ENCODE measurements at places on chromosomes 5 and 9. TPM values are rescaled to one million over a fixed set of nuclear protein-coding genes. Genes with fewer than 3 reads are reported as not detected.

GRCh38 chr5:173012882-173013281 is 29.3 kb downstream of the ATP6V0E1 start:
- peaks cover 17% of the 10 kb centered on the region for H3K4me1 ChIP-seq
- no peak overlapping the region for H3K27ac ChIP-seq
- no peak for DNase-seq
- H3K27me3 ChIP-seq = no peaks in the 10 kb centered on the region
- no peak overlapping the region for H3K4me3 ChIP-seq

DNA sequence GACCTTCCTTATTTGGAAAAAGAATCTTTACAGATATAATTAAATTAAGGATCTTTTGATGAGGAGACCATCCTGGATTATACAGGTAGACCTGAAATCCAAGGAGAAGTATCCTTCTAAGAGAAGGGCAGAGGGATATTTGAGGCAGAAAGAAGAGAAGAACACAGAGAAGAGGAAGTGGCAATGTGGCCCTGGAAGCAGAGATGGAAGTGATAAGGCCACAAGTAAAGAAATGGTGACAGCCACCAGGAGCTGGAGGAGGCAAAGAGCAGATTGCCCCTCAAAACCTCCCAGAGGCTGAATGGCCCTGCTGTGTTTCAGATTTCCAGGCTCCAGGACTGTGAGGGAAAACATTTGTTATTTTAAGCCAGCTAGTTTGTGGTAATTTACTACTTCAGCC is 93.0 kb upstream of the ANKRD55 start:
- no peak for DNase-seq
- H3K27ac ChIP-seq = no peak overlapping the region
- H3K27me3 ChIP-seq = no peaks in the 10 kb centered on the region

- H3K4me3 ChIP-seq = no peak overlapping the region
- H3K36me3 ChIP-seq = no peaks in the 10 kb centered on the region
- no peak for DNase-seq
Observed at GRCh38 chr5:81789033-81789432, 38.1 kb upstream of the SSBP2 start.

DNA sequence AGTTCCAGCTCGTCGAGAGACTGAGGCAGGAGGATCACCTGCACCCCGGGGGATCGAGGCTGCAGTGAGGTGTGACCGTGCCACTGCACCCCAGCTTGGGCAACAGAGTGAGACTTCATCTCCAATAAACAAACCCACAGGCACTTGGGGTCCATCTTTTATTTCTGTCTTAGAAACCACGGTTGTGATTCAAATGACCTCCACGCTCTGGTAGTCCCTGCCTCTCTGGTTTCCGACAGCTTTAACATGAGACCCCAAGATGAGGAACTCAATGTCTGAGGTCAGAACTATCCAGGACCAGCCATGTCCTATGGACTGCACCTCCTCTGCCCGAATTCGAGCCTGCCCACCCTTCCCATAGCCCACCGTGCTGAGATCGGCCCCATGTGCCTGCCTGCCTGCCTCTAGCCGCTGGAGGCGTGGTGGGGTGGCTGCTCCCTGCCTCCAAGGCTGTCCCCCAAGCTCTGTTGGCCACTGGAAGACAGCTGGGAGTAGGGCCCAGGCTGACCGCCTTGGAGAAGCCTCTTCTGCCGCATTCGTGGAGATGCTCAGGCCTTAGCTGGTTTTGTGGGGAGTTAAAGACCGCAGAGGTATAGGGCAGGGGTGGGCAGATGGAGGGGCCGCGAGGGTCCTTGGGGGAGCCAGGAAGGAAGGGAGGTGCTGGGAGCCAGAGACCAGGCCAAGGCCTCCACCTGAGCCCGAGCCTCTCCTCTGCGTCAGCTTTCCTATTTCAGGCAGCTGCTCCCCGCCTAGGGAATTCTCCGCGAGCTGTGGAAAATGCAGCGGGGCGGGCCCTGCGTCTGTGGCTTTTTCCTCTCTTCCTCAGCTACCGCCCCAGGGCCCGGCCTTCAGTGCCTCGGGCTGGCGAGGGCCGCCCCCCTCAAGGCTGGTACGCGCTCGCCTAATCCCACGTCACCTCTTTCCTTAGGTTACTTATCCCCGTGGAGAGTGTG is 6.9 kb upstream of the WDR5 start:
- no peaks in the 10 kb centered on the region for H3K36me3 ChIP-seq
- DNase-seq = no peak
- peaks cover under 1% of the 10 kb centered on the region for H3K4me1 ChIP-seq
- H3K4me3 ChIP-seq = no peak overlapping the region

DNA sequence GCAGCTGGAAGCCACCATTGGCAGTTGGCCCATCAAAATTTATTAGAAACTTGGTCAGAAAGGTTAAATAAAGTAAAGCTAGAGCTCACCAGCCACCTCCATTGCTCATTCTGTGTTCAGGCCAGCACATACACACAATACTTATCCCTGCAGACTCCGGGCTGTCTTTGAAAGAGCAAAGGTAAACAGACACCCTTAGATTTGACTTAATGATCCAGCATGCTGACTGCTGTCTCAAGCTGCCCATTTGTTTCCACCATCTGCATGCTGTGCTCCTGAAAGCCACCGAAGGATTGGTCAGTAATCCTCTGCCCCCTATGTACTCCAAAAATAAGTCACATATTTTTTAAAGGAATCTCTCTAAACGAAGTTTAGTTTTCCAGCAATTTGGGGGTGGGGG is 1059.8 kb upstream of the DMAC1 start:
- H3K27ac ChIP-seq = no peak overlapping the region
- H3K4me1 ChIP-seq = peaks cover 10% of the 10 kb centered on the region
- no peaks in the 10 kb centered on the region for H3K36me3 ChIP-seq
- H3K4me3 ChIP-seq = no peak overlapping the region
- H3K27me3 ChIP-seq = peaks cover 12% of the 10 kb centered on the region
- DNase-seq = no peak

DNA sequence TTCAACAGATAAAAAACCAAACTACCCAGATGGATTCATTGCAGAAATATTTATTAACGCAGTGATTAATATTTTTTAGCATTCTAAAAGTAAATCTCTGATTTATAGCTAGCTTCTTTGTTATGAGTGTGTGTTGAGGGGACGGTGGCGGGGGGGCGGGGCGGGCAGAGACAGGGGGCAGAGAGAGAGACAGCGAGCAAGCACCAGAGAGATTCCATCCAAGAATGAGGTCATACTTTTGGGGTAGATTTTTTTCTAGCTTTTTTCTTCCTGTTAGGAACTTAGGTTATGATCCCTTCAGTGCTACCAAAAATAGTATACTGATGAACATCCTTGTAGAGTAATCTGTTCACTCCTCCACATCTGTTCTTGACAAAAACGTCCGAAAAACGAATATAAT is 500 bp upstream of the ZNF883 start:
- peak overlapping the region; percentile 39 for H3K4me3 ChIP-seq
- no peak for DNase-seq
- H3K27ac ChIP-seq = no peak overlapping the region
- H3K36me3 ChIP-seq = no peaks in the 10 kb centered on the region
- peaks cover 7% of the 10 kb centered on the region for H3K27me3 ChIP-seq
- H3K4me1 ChIP-seq = no peaks in the 10 kb centered on the region

Gene PTGR1
- total RNA-seq = 0.36 TPM

Gene FAM163B
- total RNA-seq = not detected

GRCh38 chr5:118311103-118311819 is 677.1 kb downstream of the DTWD2 start:
- H3K27me3 ChIP-seq = no peaks in the 10 kb centered on the region
- H3K4me1 ChIP-seq = no peaks in the 10 kb centered on the region
- no peak overlapping the region for H3K4me3 ChIP-seq
- no peak overlapping the region for H3K27ac ChIP-seq
- no peaks in the 10 kb centered on the region for H3K36me3 ChIP-seq
- DNase-seq = no peak

Gene LCN15
- not detected for total RNA-seq

GRCh38 chr9:28389411-28389810 is 816.1 kb upstream of the C9orf72 start:
- no peaks in the 10 kb centered on the region for H3K4me1 ChIP-seq
- H3K27ac ChIP-seq = no peak overlapping the region
- no peaks in the 10 kb centered on the region for H3K27me3 ChIP-seq

Gene PLAC8L1
- total RNA-seq = not detected

DNA sequence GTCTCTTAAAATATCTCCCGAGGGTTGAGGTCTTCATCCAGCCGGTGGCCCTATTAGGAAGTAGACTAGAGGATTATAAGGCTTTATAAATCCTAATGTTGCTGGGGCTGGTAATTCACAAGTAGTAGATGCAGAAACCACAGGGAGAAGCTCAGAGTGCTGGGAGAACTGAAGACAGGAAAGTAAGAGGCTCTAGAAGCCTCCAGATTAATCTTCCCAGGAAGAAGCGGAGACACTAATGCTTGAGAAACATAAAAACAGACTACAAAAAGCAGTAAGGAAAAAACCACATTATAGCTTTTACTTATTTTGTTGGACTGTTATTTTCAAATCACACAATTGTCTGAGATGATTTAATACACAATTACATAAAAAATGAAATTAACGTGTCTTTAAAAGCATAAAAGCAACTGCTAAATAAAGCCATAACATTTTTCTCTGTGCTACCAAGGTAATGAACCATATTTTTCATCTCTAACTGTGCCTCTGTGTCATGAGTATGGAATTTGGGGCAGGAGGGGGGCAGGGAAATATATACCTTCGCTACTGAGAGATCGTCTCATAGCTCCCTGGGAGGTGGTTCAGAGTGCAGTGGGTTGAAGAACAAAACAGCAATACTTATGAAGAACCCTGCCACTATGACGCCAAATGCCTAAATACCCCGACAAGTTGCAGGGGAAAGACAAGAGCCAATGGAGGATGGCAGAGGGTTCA is 806.2 kb upstream of the WWC1 start:
- no peaks in the 10 kb centered on the region for H3K4me1 ChIP-seq
- H3K27me3 ChIP-seq = no peaks in the 10 kb centered on the region
- DNase-seq = no peak
- H3K4me3 ChIP-seq = no peak overlapping the region
- H3K27ac ChIP-seq = no peak overlapping the region

- H3K4me3 ChIP-seq = no peak overlapping the region
- H3K27me3 ChIP-seq = no peaks in the 10 kb centered on the region
- H3K4me1 ChIP-seq = no peaks in the 10 kb centered on the region
- H3K36me3 ChIP-seq = peaks cover 2% of the 10 kb centered on the region
- no peak for DNase-seq
Observed at GRCh38 chr9:20597862-20598261, 24.4 kb downstream of the MLLT3 start.

- H3K27ac ChIP-seq = no peak overlapping the region
- no peak overlapping the region for H3K4me3 ChIP-seq
- peaks cover 15% of the 10 kb centered on the region for H3K4me1 ChIP-seq
- no peaks in the 10 kb centered on the region for H3K36me3 ChIP-seq
- H3K27me3 ChIP-seq = no peaks in the 10 kb centered on the region
Observed at GRCh38 chr5:67195406-67196275, 958 bp downstream of the CD180 start.

- H3K27ac ChIP-seq = no peak overlapping the region
- H3K36me3 ChIP-seq = no peaks in the 10 kb centered on the region
- no peak for DNase-seq
- H3K4me3 ChIP-seq = no peak overlapping the region
- H3K27me3 ChIP-seq = no peaks in the 10 kb centered on the region
Observed at GRCh38 chr9:76412638-76413037, 18.4 kb upstream of the RFK start.

GRCh38 chr9:103669296-103669695 is 424.8 kb upstream of the SMC2 start:
- H3K36me3 ChIP-seq = no peaks in the 10 kb centered on the region
- H3K4me3 ChIP-seq = no peak overlapping the region
- no peaks in the 10 kb centered on the region for H3K27me3 ChIP-seq
- H3K4me1 ChIP-seq = no peaks in the 10 kb centered on the region
- no peak for DNase-seq

- H3K4me1 ChIP-seq = no peaks in the 10 kb centered on the region
- H3K27ac ChIP-seq = no peak overlapping the region
- no peaks in the 10 kb centered on the region for H3K27me3 ChIP-seq
- H3K36me3 ChIP-seq = no peaks in the 10 kb centered on the region
Observed at GRCh38 chr9:104278929-104279496, 184.9 kb downstream of the SMC2 start.

GRCh38 chr5:106876665-106877194 is 794.0 kb downstream of the EFNA5 start:
- H3K4me3 ChIP-seq = no peak overlapping the region
- H3K27me3 ChIP-seq = no peaks in the 10 kb centered on the region
- H3K36me3 ChIP-seq = no peaks in the 10 kb centered on the region
- H3K27ac ChIP-seq = no peak overlapping the region

Gene TMEM215
- total RNA-seq = not detected

GRCh38 chr9:34689512-34689911 is 1.6 kb downstream of the CCL19 start:
- no peaks in the 10 kb centered on the region for H3K27me3 ChIP-seq
- no peaks in the 10 kb centered on the region for H3K4me1 ChIP-seq
- H3K27ac ChIP-seq = no peak overlapping the region
- no peaks in the 10 kb centered on the region for H3K36me3 ChIP-seq
- no peak overlapping the region for H3K4me3 ChIP-seq

Gene NINJ1
- 87.8 TPM for total RNA-seq

GRCh38 chr5:141623186-141623585 is 4.4 kb upstream of the DIAPH1 start:
- peaks cover 72% of the 10 kb centered on the region for H3K36me3 ChIP-seq
- no peak overlapping the region for H3K4me3 ChIP-seq
- no peak overlapping the region for H3K27ac ChIP-seq
- peaks cover 16% of the 10 kb centered on the region for H3K4me1 ChIP-seq
- H3K27me3 ChIP-seq = no peaks in the 10 kb centered on the region
- DNase-seq = peak; percentile 45

- no peak overlapping the region for H3K27ac ChIP-seq
- no peak overlapping the region for H3K4me3 ChIP-seq
- H3K4me1 ChIP-seq = peaks cover 3% of the 10 kb centered on the region
- no peaks in the 10 kb centered on the region for H3K27me3 ChIP-seq
- DNase-seq = no peak
Observed at GRCh38 chr5:111762895-111763294, 5.9 kb upstream of the NREP start.

DNA sequence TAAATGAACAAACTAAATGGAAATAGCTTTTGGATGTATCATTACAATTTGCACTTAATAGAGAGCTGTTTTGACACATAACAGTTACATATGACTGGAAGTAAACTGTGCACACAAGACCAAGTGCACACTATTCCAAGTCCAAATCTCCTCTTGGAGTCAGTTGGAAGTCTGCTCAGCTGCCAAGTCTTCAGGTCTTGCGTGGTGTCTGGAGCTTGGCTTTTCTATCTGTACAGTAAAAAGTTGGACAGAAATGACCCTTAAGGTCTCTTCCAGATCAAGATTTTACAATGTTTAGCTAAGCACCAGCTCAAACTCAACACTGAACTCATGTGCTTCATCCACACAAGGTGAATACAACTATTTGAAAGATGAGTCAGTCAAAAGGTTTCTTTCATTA is 456.9 kb downstream of the RASEF start:
- DNase-seq = no peak
- H3K27me3 ChIP-seq = no peaks in the 10 kb centered on the region
- no peaks in the 10 kb centered on the region for H3K36me3 ChIP-seq
- no peak overlapping the region for H3K27ac ChIP-seq
- H3K4me3 ChIP-seq = no peak overlapping the region

All from CD4-positive, alpha-beta T cell (primary cell).